ENCODE measurements at places on chromosomes 6 and 20.

DNA sequence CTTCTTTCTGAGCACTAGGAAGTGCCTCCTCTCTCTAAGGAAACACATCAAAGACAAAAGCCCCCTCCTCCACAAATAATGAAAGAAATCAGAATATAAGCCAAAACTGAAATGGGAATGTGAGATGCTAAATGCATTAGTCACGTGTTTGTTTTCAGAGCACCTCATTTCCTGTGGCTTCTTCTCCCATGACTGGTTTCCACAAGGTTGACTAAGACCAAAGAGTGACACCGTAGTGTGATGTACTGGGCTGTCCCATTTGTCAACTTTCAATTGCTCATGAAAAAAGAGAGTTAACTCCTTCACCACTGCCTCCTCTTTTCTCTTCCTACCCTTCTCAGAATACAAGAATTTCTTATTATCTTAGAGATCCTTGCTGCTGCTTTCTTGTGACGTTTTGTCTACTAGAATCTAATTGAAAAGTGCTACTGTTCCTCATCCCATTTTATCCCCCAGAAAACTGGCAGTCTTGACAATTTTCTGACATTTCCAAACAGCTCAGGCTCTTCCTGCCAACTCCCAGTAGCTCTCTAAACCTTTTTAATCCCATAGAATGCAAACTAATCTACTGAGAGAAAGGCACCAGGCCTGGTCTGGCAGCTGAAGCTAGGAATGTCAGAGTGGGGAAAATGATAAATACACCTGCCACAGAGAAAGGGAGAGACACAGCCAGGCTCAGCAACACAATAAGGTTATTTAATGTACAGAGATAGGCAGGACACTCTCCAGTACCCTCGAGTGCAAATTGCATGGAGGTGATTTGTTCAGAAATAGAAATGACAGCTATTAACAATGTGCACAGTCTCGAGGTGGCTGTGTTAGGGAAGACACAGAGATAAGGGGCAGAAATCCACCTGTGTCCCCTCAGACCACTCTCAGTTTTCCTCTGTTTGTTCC is 671.7 kb upstream of the NRSN1 start:
- DNase-seq, result peak; percentile 31

DNA sequence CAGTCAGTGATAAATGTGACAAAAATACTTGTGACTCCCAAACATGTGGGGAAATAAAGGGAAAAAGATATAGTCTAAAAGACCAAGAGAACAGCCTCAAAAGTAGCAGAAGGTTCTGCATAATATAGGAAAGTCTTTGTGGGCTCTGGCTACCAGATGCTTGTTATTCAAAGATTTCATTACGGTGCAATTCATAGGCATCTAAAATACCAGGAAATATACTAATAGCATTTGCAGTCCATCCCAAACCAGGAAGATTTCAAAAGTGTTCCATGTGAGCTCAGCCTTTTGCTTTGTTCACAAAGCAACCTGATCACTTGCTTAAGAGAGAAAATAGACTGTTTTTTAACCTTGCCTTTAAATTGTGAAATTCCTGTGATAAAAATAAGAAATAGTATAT is 506.7 kb upstream of the MARCKS start:
- DNase-seq, result no peak

DNA sequence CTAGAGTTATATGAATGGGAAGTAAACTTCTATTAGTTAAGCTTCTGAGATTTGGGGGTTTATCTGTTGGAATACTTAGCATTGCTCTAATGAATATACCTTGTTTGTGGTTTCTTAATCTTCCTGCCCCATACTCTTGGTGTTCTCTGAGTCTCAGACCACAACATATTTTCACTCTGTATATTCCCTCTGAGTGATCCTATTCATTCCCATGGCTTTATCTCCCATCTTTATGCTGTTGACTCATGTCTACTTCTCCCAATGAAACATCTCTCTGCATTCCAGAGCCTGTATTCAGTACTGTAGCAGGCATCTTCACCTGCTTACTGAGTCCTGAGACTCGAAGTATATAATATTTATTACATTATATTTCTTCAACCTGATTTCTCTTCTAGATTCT is 283.7 kb upstream of the MAP3K7 start:
- DNase-seq, result peak; percentile 24

DNA sequence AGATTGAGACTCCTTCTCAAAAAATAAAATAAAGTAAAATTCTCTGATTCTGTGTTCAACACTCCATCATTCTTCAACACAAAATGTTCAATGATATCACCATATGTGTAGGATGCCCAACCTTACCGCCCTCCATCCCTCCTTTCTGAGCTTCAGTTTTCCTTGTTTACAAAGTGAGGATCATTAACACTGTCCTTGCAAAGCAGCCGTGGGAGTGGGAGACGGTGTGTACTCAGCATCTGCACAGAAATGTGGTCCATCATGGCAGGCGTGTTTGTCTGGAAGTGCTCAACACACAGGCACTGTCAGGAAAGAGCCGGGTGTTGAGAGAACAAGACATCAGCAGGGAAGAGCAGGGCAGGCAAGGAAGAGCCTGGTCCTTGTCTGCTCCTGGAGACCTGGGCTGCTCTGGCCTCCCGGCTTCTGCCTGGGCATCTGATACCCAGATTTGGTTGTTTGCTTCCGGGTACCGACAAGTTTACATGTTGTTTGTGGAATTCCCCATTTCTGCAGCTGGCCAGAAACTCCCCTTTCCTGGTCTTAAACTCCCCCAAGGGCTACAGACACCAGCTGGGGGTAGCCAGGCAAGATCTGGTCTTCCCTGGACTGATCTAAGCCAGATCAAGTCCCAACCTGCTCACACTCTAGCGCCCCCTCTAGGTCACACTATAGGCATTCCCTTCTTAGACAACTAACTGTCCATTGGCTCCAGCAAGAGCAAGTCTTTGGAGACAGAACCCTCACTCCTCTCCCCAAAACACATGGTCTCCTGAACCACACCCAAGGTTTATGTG is 26.7 kb upstream of the TTPAL start:
- no peak for DNase-seq

DNA sequence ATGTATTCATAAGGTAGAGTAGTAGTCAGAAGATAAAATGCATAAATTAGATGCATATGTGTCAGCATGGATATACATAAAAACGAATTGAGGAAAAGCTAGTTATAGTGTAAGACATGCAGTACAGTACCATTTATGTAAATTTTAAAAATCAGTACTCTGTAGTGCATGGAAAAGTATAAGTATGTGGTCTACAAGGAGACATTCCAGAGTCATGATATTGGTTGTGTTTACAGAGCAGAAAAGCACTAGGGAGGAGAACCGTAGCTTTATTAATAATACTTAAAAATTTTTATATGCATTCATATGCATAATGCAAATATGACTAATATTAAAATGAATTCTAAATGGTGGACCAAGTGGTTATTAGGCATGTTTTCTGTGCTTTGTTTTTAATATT is 220.0 kb downstream of the ZFAND3 start:
- DNase-seq, result no peak

GRCh38 chr20:8646716-8647115 is 422.2 kb upstream of the PLCB4 start:
- peak; percentile 84 for DNase-seq

- DNase-seq, result no peak
Measured at GRCh38 chr6:36523936-36524499, 23.3 kb downstream of the STK38 start.

GRCh38 chr20:1861347-1861976 is 33.7 kb upstream of the SIRPA start:
- no peak for DNase-seq

DNA sequence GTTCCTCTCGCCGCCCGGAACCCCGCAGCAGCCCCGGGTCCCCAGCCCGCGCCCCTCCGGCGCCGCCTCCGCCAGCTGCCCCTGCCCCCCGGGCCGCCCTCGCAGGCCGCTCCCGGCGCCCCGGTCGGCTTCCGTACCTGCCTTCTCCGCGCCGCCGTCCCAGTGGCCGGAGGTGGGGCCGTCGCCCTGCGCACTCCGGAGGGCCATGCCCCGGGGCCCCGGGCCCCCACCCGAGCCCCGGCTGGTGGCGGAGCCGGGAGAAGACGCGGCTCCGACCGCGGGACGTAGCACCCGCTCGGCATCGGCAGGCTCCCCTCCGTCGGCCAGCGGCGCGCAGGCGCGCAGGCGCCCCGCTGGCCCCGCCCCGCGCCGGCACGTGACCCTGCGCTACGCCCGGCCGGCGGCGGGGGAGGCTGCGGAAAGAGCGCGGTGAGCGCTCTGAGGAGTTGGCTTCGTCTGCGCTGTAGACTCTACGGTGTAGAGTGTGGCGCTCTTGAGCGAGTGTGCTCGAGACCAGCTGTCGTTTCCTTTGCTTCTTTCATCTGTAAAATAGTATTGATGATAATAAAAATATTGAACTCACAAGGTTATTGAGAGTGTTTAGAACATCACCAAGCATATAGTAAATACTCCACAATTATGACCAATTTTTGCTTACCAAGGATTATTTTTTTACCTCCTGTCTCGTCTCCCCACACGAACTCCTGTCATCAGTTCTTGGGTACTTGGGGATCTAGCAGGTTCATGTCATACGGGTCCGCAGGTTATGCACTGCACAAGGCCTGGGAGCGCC is at the start of gene TBC1D20:
Gene TBC1D20 (minus strand): TSS at position 335 of the 793 bp plus-strand sequence. CDS start 128 bp downstream, at position 207.
- DNase-seq, result peak; percentile 53

- no peak for DNase-seq
Measured at GRCh38 chr20:61435184-61435822, 183.2 kb downstream of the CDH4 start.

DNA sequence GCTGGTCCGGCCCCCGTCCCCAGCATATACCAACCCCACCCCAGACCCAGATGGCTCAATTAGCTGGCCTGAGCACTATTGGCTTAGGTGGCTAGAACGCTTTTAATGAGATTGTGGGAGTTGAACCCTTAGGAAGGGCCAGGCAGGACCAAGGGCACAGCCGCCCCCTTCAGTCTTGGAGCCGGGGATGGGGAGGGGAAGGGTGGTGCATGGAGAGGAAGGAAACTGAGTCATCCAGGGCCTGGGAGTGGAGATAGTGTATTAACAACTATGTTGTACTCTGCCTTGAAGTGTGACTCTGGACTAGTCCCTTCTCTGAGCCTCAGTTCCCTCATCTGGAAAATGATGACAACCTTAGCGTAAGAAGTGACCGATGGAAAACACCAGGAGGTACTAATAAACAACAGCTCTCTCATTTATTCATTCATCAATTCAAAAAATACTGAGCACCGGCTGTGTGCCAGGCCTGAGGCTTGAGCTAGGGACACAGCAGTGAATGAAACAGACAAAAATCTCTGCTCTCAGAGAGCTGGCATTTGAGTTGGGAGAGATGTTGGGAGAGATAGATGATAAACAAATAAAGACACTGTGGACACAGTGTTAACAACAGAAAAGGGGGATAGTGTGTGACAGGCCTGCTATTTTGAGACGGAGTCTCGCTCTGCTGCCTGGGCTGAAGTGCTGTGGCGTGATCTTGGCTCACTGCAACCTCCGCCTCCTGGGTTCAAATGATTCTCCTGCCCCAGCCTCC is 11.5 kb downstream of the PEDS1 start:
- no peak for DNase-seq

- no peak for DNase-seq
Measured at GRCh38 chr6:135382182-135382628, 115.3 kb downstream of the AHI1 start.

DNA sequence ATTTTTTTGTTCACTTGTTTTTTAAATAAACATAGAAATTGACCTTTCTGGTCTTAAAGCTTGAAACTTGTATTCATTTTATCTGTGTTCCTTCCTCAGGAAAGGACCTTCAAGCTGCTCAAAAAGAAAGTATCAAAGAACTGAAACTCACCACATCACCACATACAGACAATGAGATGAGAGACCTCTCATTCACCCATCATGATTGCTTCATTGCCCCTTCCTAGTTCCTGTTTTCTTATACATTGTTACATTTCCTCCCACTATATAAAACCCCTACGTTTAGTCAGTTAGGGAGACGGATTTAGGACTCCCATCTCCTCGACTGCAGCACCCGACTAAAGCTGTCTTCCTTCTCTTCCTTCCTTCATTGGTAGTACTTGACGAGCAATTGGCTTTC is 180.5 kb upstream of the OPRM1 start:
- no peak for DNase-seq

- DNase-seq, result no peak
Measured at GRCh38 chr20:23103284-23104018, 17.3 kb upstream of the CD93 start.

DNA sequence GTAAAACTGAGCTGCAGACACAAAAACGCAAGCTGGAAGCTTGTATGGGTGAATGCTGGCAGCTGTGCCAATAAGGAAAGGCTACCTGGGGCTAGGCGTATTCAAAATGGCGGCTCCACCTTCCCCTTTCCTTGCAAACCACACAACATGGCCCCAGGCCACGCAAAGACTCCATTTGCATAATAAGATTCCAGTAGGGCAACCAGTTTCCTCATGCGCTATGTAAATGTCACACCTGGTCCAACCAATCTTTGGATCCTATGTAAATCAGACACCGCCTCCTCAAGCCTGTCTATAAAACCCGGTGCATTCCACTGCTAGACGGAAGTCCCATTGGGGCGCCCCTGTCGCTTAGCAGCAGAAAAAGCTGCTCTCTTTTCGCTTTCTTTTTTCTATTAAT is 505.9 kb upstream of the BTBD3 start:
- DNase-seq, result no peak

DNA sequence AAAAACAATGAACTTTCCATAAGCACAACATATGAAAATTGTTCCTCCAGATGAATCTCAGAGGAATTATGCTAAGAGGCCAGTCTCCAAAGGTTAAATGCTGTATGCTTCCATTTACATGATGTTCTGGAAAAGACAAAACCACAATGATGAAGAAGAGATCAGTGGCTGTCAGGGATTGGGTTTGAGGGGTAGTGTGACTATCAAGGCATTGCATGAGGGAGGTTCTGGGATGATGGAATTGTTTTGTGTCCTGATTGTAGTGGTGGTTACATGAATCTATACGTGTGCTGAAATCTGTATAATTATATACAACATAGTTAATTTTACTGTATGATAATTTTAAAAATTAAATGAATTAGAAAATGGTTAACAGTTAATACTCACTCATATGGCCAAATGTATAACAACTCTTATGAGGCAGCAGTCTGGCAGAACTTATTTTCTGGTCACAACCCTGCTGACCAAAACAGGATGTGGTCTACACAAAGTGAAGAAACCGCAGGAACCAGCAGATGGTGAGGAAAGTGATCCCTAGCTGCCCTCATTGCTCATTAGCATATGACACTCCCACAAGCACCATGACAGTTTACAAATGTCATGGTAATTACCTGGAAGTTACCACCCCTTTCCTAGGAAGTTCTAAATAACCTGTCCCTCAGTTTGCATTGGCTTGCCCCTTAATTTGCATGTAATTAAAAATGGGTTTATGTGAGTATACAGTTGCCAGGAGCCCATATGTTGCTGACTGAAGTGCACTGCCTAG is 31.9 kb downstream of the NSFL1C start:
- DNase-seq, result peak; percentile 85

- no peak for DNase-seq
Measured at GRCh38 chr20:14495066-14495465, 157.7 kb upstream of the FLRT3 start.

GRCh38 chr6:165931675-165932074 is 236.0 kb downstream of the TBXT start:
- DNase-seq, result no peak
